ENCODE measurements at places on chromosomes 7 and 10.
A peak's percentile ranks its signal among the peaks of the same experiment; 100 is the strongest.

DNA sequence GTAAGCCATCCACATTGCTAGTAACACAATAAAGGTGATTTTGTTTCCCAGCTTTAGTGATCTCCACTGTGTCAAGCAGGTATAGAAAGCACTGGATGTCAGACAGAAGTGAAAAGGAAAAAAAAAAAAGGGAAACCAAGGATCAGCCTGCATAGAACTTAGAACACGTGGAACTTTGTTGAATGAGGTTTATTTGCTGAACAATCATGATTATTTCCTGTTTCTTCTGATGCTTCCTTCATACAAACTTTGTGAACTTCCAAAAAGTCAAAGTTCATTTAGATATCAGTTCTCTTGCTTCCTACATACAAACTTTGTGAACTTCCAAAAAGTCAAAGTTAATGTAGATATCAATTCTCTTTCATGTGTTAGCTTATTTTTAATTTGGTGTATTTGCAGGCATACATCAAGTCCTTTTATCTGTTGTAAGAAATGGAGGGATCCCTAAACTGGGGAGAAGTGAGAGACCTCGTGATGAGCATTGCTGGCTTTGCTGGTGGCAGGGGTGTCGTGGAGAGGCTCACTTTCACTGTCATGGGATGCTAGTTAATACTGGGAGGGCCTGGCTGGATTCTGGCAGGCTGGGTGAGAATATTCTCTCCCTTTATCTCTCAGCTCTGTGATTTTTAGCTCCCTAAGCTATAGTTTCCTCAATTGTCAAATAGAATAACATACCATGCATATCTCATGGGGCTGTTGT, 298.4 kb downstream of the INHBA start:
- DNase-seq, result no peak

DNA sequence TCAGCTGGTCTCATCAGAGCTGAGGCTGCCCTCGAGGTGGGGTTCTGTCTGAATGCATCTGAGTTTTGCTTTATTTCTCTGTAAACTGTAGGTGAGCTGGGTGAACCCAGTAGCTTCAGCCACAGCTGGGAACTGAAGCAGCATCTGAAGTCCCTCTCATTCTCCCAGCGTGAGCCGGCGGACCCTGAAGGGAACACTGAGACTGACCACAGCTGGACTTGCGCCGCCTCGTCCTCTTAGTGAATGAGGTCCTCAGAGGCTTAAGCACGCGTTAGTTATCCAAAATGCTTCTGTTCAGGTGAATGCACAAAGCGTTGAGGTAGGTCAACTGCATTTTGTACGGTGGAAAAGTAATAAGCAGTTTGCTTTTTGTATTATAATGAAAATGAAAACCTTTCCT, 76.6 kb downstream of the AMZ1 start:
- DNase-seq, result no peak

- DNase-seq, result no peak
These were observed 407.6 kb upstream of the PFKP start for GRCh38 chr10:2659660-2660209.

DNA sequence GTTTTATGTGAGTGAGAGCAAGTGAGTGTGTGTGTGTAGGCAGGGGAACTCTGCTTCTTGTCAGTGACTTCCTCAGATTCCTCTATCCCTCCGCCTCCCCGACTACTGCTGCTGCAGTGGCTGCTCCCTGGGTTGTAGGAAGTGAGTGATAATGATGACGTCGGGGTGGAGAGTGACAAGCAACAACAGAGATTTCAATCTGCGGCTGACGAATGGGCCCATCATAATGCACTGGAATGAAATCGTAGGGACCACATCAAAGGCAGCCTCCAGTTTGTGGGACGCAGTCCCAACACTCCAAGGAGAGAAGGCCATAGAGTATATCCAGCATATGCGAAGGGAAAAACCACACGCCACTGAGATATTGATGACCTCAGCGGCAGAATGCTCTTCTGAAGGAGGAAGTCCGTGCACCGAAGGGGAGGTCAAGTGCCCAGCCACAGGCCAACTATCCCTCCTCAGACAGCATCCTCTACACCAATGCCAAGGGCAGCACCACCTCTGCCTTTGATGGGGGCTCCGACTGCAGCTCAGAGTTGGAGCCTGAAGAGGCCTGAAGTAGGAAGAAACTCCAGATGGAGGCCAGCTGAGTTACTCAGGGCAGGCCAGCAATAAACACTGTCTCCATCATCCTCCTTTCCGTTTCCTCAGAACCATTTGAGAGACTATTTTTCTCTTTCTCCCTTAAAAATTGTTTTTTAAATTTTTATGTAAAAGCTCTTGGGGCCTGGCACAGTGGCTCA, 11.3 kb upstream of the STMP1 start:
- DNase-seq, result no peak

GRCh38 chr7:121084748-121085336, 96.3 kb downstream of the CPED1 start:
- DNase-seq, result no peak

DNA sequence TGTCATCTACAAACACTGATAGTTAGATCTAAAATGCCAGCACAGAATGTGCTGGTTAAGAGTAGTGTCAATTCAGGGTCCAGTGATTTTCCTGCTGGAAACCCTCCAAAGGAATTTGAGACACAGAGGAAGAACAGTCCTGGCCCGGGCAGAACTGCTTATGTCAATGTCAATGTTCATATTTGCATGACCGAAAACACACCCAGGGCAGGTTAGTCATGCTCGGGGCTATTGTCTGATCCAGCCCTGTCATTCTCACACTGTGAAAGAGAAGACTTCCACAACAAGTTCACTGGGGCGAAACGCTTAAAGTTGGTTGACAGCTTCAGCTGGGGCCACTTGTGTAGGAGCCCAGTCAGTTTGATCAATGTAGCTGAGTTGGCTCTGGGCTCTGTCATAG, 139.3 kb downstream of the C1GALT1 start:
- no peak for DNase-seq

DNA sequence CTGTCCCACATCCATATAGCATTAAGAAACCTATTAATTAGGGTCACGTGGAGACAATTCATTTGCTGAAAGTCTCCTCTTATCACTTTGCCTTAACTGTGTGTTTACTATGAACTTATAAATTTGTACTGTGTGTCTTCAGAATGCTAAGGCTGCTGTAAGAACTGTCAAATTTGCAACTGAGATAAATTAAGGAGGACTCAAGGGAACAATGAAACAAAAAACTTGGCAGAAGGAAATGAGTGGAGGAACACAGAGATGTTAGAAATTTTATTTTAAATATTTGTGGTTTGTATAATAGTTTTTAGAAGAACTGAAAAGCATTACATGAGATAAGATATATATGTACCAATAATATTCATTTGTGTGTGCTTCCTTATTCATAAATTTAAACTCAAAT, 1005.3 kb upstream of the SORCS1 start:
- no peak for DNase-seq

DNA sequence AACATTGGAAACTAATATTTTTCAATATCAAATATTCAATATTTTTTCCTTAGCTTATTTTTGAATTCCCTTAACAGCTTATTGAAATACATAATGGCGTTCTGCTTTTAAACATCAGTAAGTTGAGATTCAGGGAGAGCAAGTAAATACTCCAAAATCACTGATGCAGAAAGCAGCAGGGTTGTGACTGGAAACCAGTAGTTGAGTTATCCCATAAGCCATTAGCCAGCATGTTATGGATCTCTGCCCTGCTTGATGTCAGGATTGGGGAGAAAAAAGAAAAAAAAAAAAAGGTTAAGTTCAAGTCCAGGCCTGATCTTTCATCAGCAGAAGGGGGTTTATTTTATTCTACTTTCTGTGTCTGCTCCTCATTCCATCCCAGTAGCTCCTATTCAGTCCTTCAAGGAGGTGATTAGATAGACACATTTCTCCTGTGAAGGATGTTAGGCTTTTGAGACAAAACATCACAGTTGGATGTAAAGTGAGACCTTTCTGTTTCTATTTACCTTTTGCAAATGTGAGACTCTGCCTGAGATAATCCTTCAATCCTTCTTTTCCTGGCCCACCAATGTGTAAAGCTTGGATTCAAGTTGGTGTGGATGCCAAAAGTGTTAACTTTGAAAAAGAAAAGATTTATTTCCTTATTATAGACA, 110.9 kb upstream of the HDAC9 start:
- no peak for DNase-seq

DNA sequence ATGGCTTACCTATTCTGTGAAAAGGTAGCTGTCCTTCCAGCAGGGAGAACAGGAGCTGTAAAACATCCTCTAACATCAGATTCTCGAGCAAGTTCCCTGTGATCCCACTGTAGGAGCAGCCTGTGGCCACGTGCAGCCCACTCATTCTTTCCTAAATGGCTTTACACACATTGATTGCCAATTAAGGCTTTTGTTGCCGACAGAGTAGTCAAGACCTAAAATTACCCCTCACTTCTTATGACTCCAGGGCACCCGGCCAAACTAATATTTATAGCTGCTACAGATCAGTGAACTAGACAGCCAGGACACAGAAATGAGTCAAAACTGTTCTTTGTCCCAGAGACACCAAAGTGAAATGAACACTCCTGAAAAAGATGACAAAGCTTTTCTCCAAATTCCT, 832.1 kb downstream of the SORCS3 start:
- DNase-seq, result no peak

- DNase-seq, result no peak
These were observed 168.3 kb upstream of the NPY start for GRCh38 chr7:24115661-24116060.

DNA sequence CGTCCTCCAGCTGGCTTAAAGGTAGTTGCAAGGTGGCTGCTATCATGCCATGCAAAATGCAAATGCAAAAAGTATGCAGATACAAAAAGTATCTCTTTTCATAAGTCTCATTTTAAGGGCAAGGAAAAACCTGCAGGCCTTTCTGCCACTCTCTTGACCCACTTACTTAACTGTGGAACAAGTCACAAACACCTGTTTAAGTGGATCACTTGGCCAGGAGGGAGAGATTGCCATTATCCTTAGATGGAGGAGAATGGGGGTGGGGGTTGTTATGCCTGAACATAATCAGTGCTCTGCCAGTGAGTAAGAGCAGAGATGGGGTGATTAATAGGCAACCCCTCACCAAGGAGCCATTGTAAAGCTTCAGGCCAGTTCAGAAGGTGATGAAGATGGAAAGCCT, 25.1 kb upstream of the HERPUD2 start:
- no peak for DNase-seq

- DNase-seq, result no peak
These were observed 152.7 kb upstream of the PCBD1 start for GRCh38 chr10:71040846-71041605.

- DNase-seq, result no peak
These were observed 117.0 kb upstream of the FAM204A start for GRCh38 chr10:118458957-118459641.

DNA sequence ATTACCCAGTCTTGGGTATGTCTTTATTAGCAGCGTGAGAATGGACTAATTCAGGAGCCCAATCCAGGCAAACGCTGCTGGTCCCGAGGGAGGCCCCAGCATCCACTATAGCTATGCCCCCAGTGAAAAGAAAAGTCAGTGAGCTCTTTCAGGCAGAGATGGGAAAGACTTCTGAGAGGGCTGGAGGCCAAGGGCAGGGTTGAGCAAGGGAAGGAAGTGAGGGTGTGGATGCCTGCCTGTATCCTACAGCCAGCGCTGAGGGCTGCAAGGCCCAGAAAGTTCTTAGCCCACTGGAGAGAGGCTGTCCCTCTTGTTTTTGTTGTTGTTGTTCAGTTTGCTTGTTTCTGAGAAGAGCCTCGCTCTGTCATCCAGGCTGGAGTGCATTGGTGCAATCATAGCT, 261.6 kb downstream of the ZEB1 start:
- DNase-seq, result no peak

- no peak for DNase-seq
These were observed 48.2 kb downstream of the ARHGAP22 start for GRCh38 chr10:48556713-48557112.

DNA sequence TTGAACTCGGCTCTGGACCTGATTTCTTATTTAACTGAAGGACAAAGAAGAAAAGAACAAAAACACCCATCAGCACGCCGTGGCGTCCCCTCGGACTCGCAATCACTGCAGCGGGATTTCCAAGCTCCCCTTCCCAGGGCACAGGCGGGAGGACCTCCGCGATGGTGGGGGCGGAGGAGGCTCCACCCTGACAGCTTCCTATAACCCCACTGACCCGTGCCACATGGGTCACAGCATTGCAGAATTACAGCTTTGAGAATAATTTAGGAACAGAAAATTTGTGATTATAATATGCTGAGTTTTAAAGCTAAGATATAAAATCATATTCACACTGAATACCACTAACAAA, 129.7 kb upstream of the SEC61G start:
- no peak for DNase-seq

DNA sequence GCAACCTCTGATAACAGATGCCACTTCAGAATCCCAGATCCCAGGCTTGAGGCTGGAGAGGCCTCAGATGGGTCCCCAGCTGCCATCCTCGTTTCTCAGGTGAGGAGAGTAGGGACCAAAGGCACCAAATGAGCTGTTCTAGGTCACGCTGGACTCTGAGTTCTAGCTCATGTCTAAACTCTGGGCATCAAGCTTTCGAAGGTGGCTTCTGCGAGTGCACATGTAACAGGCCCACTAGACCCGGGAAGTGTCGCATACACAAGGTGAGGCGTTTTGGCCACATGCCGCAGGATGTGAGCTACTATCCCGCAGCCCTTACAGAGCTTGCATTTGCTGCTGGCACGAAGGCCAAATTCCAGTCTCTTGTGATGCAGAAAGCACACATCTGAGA, 355.1 kb upstream of the SHH start:
- DNase-seq, result no peak

- peak; percentile 56 for DNase-seq
These were observed at the start of the genes ACTR3C and LRRC61 for GRCh38 chr7:150322833-150323681. Gene ACTR3C, minus strand, starts transcription at chr7:150323545. Its CDS starts 28,249 bp downstream, at chr7:150295296. Gene LRRC61, plus strand, starts transcription at chr7:150323355. Its CDS starts 13,507 bp downstream, at chr7:150336862.

DNA sequence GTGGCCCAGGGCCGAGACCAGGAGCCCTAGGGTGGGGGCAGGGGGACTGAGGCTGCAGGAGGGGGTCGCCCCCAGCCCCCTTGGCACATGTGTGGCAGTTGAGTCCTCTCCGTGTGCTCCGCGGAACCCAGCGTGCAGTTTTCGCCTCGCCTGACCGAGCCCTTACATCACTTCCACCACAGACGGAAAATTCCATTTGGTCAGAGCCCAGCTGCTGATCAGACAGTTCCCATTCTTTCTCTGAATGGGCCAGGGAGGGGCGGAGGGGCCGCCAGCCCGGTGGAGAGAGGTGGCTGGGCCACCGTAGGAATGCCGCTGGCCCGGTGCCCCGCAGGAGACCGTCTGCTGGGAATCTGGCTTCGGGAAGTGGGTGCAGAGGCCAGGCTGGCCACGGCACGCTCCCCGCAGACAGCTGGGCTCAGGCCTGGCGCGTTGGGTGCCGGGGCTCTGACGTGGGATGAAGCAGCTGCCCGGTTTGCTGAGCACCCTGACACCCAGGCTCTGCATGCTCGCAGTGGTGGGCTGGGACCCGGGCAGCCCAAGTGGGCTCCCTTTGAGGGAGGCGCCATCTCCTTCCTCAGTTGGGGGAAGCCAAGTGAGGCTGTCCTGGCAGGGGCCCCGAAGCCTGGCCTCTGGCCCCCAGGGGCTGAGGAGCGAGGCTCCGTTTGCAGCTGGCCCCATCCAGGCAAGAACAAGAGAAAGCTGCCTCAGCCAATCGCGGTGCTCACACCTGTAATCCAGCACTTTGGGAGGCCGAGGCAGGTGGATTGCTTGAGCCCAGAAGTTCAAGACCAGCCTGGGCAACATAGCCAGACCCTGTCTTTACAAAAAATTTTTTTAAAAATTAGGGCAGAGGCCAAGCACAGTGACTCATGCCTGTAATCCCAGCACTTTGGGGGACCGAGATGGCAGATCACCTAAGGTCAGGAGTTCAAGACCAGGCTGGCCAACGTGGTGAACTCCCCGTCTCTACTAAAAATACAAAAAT, 9.9 kb downstream of the TTYH3 start:
- no peak for DNase-seq

- no peak for DNase-seq
These were observed 107.6 kb downstream of the TRRAP start for GRCh38 chr7:98985945-98986344.

All from stimulated activated CD4-positive, alpha-beta T cell treated with anti-CD3 and anti-CD28 coated beads, Interleukin-4, amount 100 ng/mL, for 4 hours (primary cell).